ENCODE measurements at places on chromosomes 11 and 22. TPM values are rescaled to one million over a fixed set of nuclear protein-coding genes. Genes with fewer than 3 reads are reported as not detected.

DNA sequence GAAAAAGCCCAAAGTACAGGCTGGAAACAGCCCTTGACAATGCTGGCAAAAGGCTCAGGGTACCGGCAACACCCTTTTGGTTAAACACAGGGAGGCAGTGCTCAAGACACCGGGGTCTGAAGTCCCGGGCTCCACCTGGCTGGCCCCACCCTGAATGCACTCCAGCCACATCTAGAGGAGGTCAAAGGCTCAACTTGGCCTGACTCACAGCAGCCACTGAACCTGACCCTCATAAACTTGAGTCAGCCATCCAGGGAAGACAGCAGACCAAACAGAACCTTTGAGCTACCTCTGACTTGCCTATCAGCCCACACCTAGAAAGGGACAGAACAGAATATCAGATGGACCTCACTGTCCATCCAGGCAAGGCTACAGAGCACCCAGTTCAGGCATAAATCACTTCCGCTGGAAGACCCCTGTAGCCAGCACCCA, 3.8 kb downstream of the CFL1 start:
- DNase-seq = no peak

DNA sequence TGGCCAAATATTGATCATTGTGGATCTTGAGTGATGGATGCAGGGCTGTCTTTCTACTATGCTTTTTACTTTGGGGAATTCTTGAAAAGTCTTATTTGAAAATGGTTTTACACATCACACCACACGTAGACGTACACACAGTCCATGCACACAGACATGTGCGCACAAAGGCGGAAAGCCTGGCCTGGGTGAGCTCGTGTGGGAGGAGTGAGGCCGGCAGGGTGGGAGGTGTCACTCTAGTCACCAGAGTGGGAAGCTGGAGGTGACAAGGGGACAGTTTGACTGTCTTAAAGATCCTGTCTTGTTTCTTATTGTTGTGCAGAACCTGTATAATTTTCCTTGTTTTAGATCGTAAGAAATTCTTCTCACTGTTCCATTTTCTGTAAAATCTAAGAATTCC, 326.9 kb downstream of the TBC1D22A start:
- no peak for DNase-seq

DNA sequence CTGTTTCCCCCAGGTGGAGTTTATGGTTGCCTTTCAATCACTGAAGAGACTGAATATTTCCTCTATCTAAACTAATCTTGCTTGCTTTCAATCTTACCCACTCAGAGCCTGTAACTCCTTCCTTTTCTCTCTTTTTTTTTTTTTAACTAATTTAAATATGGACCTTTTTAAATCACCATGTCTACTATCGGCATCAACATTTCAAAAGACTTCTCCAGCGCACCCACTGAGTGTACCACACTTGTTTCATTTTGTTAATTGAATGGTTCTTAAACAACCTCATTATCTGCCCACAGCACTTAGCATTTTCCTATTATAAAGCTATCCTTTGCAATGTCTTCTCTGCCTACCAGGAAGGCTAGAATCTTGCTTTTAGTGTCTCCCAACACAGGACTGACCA, 1212.5 kb downstream of the LRRC4C start:
- DNase-seq = no peak

The SERPINH1 gene
- 1,147 TPM for polyA plus RNA-seq

The CHST1 gene
- polyA plus RNA-seq = 0.06 TPM

All from AG04450 (cell line).